ENCODE measurements at places on chromosomes 4 and X.

DNA sequence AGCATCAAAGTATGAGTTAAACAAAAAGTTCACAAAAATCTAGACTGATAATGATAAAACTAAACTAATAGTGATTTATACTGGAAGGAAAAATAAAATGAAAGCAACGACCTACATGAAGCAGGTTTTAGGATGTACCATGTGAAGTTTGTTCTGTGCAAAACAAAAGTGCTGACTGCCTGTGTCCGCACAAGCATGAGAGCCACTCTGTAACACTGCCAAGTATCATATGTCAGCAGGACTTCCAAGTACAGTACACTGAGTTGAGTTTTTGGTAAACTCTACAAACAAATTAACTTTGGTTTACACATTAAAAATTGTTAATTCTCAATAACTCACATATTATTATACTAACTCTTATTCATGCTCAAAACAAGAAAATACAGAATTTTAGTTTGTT, 459.0 kb downstream of the PDGFC start:
- no peak for DNase-seq
- H3K36me3 ChIP-seq = no peaks in the 10 kb centered on the region
- H3K4me3 ChIP-seq = no peak overlapping the region
- H3K4me1 ChIP-seq = no peaks in the 10 kb centered on the region
- no peaks in the 10 kb centered on the region for H3K27me3 ChIP-seq
- no peak overlapping the region for H3K27ac ChIP-seq

DNA sequence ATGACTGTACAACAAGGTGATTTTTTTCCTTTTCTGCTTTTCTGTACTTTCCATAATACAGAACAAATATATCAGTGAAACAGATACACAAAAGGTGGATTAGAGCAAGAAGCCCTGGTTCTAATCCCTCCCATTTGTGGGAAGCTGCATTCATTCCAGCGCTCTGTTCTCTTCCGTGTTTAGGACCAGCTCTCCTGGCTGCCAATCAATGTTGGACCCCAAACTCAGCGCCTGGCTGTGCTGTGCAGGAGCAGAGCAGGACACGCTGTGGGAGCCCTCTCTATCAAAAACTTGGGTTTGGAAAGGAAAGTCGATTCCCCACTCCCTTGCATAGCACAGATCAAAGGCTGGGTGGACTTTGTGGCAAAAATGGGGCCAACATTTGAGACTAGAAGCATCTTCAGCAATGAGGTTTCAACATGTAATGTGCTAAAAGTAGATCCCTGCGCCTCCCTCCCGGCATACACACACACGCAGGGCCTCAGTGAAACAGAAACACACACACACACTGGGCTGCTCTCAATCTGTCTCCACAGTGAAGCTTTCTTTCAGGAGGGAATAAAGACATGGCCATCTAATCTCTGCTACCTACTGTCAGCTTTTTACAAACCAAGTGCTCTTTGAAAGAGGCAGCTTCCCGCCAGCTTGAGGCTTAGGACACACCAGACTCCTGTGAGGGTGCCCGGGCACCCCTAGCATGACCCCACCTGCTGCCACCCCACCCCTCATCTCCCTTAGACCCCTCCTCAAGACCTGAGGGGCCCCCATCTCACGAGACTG, 12.2 kb downstream of the WDR1 start:
- peaks cover 2% of the 10 kb centered on the region for H3K36me3 ChIP-seq
- no peaks in the 10 kb centered on the region for H3K27me3 ChIP-seq
- peaks cover 93% of the 10 kb centered on the region for H3K4me1 ChIP-seq

- H3K36me3 ChIP-seq = no peaks in the 10 kb centered on the region
- no peak for DNase-seq
- H3K27ac ChIP-seq = no peak overlapping the region
- H3K4me1 ChIP-seq = no peaks in the 10 kb centered on the region
These were observed 640.6 kb downstream of the PCDH7 start for GRCh38 chr4:31360786-31361185.

GRCh38 chr4:139374251-139374650, 72.0 kb upstream of the NDUFC1 start:
- no peaks in the 10 kb centered on the region for H3K27me3 ChIP-seq
- H3K4me3 ChIP-seq = no peak overlapping the region
- H3K27ac ChIP-seq = no peak overlapping the region
- H3K4me1 ChIP-seq = peaks cover 11% of the 10 kb centered on the region
- H3K36me3 ChIP-seq = peaks cover 16% of the 10 kb centered on the region
- DNase-seq = no peak

GRCh38 chr4:3725936-3726870, 40.0 kb upstream of the ADRA2C start:
- peaks cover 5% of the 10 kb centered on the region for H3K4me1 ChIP-seq
- no peaks in the 10 kb centered on the region for H3K36me3 ChIP-seq
- DNase-seq = no peak
- H3K4me3 ChIP-seq = no peak overlapping the region

DNA sequence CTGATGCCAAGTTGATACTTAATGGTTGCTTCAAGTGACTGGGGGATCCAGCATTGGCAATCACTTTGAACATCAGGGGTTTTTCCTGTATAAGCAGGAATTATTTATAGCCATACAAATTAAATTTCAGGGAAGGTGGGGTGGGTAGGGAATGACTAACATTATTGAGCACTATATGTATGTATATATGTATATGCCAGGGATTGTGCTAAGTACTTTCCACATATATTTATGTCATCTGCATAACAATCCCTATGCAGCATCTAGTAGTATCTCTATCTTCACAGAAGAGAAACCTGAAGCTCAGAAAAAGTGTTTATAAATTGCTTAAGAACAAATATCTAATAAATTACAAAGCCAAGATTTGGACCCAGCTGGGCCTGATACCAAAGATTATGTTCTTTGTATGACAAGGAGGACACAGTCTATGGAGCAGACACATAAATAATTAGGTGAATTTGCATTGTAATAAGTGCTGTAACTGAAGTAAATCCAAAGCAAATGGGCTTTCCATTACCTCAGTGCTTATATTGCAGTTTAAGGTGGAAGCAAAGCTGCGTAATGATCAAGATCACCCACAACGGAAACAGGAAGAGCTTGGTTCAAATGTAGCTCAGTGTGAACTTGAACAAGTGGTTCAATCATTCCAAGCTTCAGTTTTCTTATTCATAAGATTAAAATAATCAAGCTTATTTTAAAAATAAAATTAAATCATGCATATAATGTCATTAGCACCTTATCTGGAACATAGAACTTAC, 18.9 kb upstream of the RASGEF1B start:
- peak overlapping the region; percentile 32 for H3K27ac ChIP-seq
- DNase-seq = no peak
- no peak overlapping the region for H3K4me3 ChIP-seq
- H3K4me1 ChIP-seq = peaks cover 20% of the 10 kb centered on the region
- H3K36me3 ChIP-seq = no peaks in the 10 kb centered on the region

DNA sequence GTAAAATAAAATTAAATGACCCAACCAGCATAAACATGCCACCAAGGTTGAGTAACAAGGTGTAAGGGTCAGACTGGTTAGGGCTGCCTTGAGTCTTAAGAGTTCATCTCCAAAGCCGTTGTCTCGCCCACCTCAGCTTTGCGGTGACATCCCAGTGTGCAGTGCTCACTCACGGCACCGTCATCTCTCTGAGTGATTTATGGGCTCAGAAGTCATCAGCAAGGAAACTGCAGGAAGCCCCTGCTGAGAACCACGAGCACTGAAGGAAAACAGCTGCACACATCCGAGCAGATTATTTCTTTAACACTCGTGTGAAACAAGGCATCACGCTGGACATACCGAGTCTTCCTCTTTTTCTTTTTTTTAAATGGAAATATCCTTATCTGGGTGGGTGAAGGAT, 411.1 kb downstream of the TRIML1 start:
- H3K4me1 ChIP-seq = no peaks in the 10 kb centered on the region
- H3K4me3 ChIP-seq = no peak overlapping the region
- DNase-seq = no peak
- H3K36me3 ChIP-seq = no peaks in the 10 kb centered on the region
- H3K27ac ChIP-seq = no peak overlapping the region
- no peaks in the 10 kb centered on the region for H3K27me3 ChIP-seq

GRCh38 chrX:81390237-81390636, 188.3 kb downstream of the SH3BGRL start:
- H3K36me3 ChIP-seq = no peaks in the 10 kb centered on the region
- no peaks in the 10 kb centered on the region for H3K4me1 ChIP-seq
- H3K27me3 ChIP-seq = no peaks in the 10 kb centered on the region
- no peak overlapping the region for H3K27ac ChIP-seq
- H3K4me3 ChIP-seq = no peak overlapping the region
- DNase-seq = no peak

DNA sequence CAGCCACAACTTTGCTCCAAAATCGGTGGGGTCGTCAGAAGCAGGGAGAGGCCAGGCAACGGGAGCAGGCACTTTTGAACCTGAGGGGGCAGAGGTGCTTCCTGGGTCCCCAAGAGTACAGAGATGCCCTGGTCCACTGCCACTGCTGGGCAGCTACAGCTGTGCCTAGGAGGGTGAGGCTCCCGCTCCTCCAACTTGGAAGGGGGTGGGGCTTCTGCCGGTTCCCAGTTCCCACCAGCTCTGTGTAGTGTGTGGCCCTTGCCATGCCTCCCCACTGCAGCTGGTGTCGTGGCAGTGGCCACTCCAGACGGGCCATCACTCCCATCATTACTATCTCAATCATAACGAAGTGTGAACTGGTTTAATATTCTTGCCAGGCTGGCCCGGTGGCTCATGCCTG, 1496.3 kb downstream of the PCDH7 start:
- H3K36me3 ChIP-seq = no peaks in the 10 kb centered on the region
- no peaks in the 10 kb centered on the region for H3K4me1 ChIP-seq
- H3K27ac ChIP-seq = no peak overlapping the region
- H3K4me3 ChIP-seq = no peak overlapping the region
- DNase-seq = no peak

- DNase-seq = no peak
- no peaks in the 10 kb centered on the region for H3K27me3 ChIP-seq
- no peak overlapping the region for H3K27ac ChIP-seq
- no peak overlapping the region for H3K4me3 ChIP-seq
- no peaks in the 10 kb centered on the region for H3K36me3 ChIP-seq
- no peaks in the 10 kb centered on the region for H3K4me1 ChIP-seq
These were observed 588.5 kb downstream of the TRIML1 start for GRCh38 chr4:188727746-188728145.

DNA sequence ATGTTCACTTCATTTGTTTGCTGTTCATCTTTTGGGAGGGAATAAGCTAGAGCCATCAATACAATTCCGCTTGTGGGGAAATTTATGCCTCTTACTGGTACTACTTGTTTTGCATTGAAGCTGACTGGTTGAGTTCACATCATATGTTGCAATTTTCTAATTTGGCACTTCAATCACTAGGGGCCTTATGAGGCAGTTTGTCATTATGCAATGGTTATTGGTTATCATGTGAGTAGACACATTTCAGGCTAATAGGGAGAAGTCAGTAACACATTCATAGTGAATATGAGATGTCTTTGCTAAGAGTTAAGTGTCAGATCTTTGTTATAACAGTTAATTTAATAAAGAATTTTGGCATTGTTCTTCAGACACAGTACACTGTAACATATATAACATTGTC, 5.0 kb downstream of the RPL36A start:
- no peak overlapping the region for H3K27ac ChIP-seq
- peaks cover 18% of the 10 kb centered on the region for H3K4me1 ChIP-seq
- peaks cover 3% of the 10 kb centered on the region for H3K36me3 ChIP-seq
- H3K27me3 ChIP-seq = no peaks in the 10 kb centered on the region

- no peaks in the 10 kb centered on the region for H3K4me1 ChIP-seq
- no peak overlapping the region for H3K27ac ChIP-seq
- H3K27me3 ChIP-seq = no peaks in the 10 kb centered on the region
- no peak overlapping the region for H3K4me3 ChIP-seq
These were observed 963.3 kb downstream of the NLGN4X start for GRCh38 chrX:5265324-5265850.

DNA sequence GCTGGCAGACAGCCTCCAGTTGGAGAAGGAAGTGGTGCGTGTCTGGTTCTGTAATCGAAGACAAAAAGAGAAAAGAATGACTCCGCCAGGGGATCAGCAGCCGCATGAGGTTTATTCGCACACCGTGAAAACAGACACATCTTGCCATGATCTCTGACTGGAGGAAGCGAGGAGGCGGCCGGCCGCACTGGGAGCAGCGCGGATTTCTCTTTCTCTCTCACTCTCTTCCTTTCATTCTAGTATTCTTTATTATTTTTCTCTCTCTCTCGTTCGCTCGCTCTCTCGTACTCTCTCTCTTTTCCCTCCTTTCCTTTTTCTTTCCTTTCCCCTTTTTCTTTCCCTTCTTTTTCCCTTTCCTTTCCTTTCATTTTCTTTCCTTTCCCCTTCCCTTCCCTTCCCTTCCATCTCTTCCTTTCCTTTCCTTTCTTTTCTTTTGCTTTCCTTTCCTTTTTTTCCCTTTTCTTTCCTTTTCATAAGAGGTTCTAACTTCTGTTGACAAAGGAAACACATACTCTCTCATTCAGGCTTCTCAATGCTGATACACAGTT, 1.2 kb downstream of the POU3F4 start:
- DNase-seq = no peak
- no peak overlapping the region for H3K27ac ChIP-seq
- no peaks in the 10 kb centered on the region for H3K36me3 ChIP-seq
- peaks cover 5% of the 10 kb centered on the region for H3K4me1 ChIP-seq
- peak overlapping the region; percentile 39 for H3K4me3 ChIP-seq
- peaks cover 38% of the 10 kb centered on the region for H3K27me3 ChIP-seq

- no peaks in the 10 kb centered on the region for H3K27me3 ChIP-seq
- H3K27ac ChIP-seq = no peak overlapping the region
- DNase-seq = no peak
- peaks cover 2% of the 10 kb centered on the region for H3K36me3 ChIP-seq
- no peak overlapping the region for H3K4me3 ChIP-seq
These were observed 31.6 kb downstream of the UGDH start for GRCh38 chr4:39495446-39496213.

DNA sequence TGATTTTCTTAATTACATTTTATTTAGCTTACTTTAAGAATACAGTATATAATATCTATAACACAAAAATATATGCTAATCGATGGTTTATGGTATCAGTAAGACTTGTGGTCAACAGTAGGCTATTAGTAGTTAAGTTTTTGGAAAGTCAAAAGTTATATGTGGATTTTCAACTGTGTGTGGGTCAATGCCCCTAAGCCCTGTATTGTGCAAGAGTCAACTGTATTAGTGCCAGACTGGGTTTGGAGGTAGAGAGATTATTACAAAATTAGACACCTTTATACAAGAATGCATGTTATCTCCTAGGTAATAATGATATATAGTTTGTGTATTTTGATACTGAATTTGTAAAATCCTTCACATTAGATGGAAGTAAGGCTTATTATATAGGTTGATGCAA, 100.3 kb upstream of the PRR32 start:
- no peak overlapping the region for H3K27ac ChIP-seq
- H3K36me3 ChIP-seq = no peaks in the 10 kb centered on the region
- DNase-seq = no peak

GRCh38 chr4:121792966-121793365, 8.2 kb upstream of the EXOSC9 start:
- peaks cover 48% of the 10 kb centered on the region for H3K27me3 ChIP-seq
- H3K36me3 ChIP-seq = peaks cover 2% of the 10 kb centered on the region
- no peak overlapping the region for H3K4me3 ChIP-seq

DNA sequence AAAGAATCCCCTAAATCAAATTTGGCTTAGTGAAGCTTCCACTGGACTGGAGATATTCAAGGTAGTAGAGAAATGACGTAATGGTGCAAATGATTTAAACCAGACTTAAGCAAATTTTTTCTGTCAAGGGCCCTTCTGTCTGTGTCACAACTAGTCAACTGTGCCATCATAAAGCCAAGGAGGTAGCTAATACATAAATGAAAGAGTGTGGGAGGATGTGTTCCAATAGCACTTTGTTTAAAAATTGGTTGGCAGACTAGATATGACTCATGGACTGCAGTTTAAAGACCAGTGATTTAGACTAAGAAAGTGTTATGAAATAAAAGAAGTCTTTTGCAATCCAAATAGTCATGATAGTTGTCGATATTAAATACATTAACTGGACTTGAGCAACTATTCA, 24.3 kb upstream of the TEX13C start:
- H3K36me3 ChIP-seq = no peaks in the 10 kb centered on the region
- peaks cover 12% of the 10 kb centered on the region for H3K4me1 ChIP-seq
- no peak overlapping the region for H3K27ac ChIP-seq
- no peak overlapping the region for H3K4me3 ChIP-seq
- DNase-seq = no peak
